Epithelial cell of proximal tubule (primary cell): ENCODE measurements at places on chromosomes 11 and 22. TPM values are rescaled to one million over a fixed set of nuclear protein-coding genes. Genes with fewer than 3 reads are reported as not detected.

The SPA17 gene
- total RNA-seq = 21.2 and 28.1 TPM in 2 replicates

The OR56A1 gene
- total RNA-seq = not detected in 2 replicates

GRCh38 chr11:70756756-70757155 is 358.4 kb downstream of the CTTN start:
- no peak for DNase-seq

DNA sequence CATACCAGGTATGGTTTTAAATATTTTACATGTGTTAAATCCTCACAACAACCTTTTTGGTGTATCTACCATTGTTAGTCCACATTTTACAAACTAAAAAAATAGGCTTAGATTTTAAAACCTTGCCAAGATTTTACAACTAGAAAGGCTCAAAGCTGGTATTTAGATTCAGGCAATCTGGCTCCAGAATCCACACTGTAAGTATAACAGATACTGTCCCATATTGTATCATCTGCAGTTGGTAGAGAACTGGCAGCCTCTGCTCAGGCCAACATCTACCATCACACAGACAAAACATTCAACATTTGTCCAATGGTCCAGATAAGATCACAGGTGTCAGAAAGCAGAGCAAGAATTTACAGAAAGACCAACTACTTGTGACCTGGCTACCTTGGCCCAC is 30.9 kb downstream of the CSNK2A3 start:
- DNase-seq = no peak

DNA sequence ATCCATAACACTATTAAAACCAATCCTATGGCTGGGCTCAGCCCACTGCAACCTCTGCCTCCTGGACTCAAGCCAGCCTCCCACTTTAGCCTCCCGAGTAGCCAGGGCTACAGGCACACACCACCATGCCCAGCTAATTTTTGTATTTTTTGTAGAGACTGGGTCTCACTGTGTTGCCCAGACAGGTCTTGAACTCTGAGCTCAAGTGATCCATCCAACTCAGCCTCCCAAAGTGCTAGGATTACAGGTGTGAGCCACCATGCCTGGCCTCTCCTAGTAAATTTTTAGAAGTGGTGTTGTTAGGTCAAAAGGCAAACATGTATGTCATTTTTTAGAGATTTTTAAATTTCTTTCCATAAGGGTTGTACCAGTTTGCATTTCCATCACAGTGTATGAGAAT is 14.2 kb downstream of the F2 start:
- DNase-seq = no peak

- no peak for DNase-seq
These were observed 9.4 kb downstream of the IGSF9B start for GRCh38 chr11:133947321-133947756.

DNA sequence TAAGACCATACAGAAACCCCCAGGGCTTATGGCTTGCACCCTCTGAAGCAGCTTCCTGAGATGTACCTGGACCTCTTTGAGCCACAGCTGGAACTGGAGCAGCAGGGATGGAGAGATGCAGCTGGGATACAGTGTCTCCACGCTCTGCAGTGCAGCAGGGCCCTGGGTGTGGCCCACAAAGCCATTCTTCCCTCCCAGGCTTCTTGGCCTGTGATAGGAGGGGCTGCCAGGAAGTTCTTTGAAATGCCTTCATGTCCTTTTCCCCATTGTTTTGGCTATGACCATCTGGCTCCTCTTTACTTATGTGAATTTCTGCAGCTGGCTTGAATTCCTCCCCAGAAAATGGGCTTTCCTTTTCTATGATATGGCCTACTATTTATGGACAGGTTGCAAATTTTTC is 37.1 kb upstream of the RAB38 start:
- DNase-seq = no peak
